ENCODE measurements at places on chromosomes 5 and 9. TPM values are rescaled to one million over a fixed set of nuclear protein-coding genes. Genes with fewer than 3 reads are reported as not detected.
A peak's percentile ranks its signal among the peaks of the same experiment; 100 is the strongest.

Gene AMBP
- total RNA-seq = not detected

Gene PHYKPL
- total RNA-seq = 71.9 TPM

Gene CBY3
- total RNA-seq = not detected

Gene MYMK
- not detected for total RNA-seq

Gene CCL21
- 136 TPM for total RNA-seq

Gene GRIN1
- 0.17 TPM for total RNA-seq

Gene TCF7
- 4.8 TPM for total RNA-seq

Gene CLTA
- 219 TPM for total RNA-seq

Gene FAM81B
- total RNA-seq = 0.90 TPM

Gene CNTNAP3
- total RNA-seq = 5.3 TPM

Gene ZFAND5
- total RNA-seq = 161 TPM

Gene BTNL8
- 1.8 TPM for total RNA-seq

DNA sequence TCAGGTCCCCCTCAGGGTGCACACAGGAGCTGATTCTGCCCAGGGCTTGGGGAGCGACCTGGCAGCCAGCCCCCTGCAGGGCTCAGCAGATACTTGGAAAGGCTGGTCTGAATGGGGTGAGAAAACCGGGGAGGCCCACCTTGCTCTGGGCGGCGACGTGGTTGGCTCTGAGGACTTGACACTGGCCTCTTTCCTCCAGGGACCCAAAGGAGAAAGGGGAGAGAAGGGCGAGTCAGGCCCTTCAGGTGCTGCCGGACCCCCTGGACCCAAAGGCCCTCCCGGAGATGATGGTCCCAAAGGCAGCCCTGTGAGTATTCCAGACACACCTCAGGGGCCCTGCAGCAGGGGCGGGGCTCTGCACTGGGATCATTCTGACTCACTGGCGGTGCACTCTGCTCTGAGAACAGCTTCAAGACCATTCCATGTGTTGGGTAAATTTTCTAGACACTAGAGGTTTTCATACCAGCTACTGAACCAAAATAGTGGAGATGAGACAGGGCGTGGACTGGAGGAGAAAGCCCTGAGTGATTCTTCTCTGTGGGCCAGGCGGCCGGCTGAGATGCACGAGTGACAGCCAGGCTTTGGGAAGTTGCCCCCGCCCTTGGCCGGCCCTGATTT lies 65.9 kb upstream of the FCN2 start:
- no peaks in the 10 kb centered on the region for H3K27me3 ChIP-seq
- H3K36me3 ChIP-seq = peaks cover 18% of the 10 kb centered on the region
- H3K27ac ChIP-seq = peak overlapping the region; percentile 39
- DNase-seq = no peak

- no peaks in the 10 kb centered on the region for H3K27me3 ChIP-seq
- H3K36me3 ChIP-seq = no peaks in the 10 kb centered on the region
- DNase-seq = peak; percentile 39
- peaks cover 57% of the 10 kb centered on the region for H3K4me1 ChIP-seq
- peak overlapping the region; percentile 99 for H3K4me3 ChIP-seq
Observed at GRCh38 chr5:179699616-179700237, 960 bp downstream of the CANX start.

- H3K27me3 ChIP-seq = no peaks in the 10 kb centered on the region
- H3K4me1 ChIP-seq = no peaks in the 10 kb centered on the region
- no peaks in the 10 kb centered on the region for H3K36me3 ChIP-seq
- no peak overlapping the region for H3K27ac ChIP-seq
- DNase-seq = no peak
Observed at GRCh38 chr5:130893006-130893405, 272.1 kb downstream of the HINT1 start.

GRCh38 chr5:134490255-134490924 lies 35.1 kb upstream of the JADE2 start:
- H3K27ac ChIP-seq = no peak overlapping the region
- no peaks in the 10 kb centered on the region for H3K36me3 ChIP-seq
- no peak for DNase-seq
- no peaks in the 10 kb centered on the region for H3K4me1 ChIP-seq
- H3K4me3 ChIP-seq = no peak overlapping the region

GRCh38 chr5:143536364-143536763 lies 132.9 kb upstream of the NR3C1 start:
- no peaks in the 10 kb centered on the region for H3K36me3 ChIP-seq
- no peaks in the 10 kb centered on the region for H3K4me1 ChIP-seq
- H3K27me3 ChIP-seq = no peaks in the 10 kb centered on the region

DNA sequence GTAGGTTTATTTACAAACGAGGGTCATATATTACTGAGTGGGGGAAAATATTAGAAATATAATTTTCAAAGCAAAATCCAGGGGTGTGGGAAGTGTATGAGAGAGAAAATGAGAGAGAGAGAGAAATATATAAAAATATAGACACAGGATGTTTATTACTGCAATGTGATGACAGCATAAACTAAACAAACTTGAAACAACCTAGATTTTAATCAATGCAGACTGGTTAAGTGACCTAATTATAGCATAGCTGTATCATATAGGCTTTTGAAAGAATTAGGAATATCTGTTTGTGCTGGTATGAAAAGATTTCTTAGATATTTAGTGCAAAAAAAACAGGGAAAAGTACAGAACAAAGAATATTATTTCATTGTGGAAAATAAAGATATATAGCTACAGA lies 280.5 kb downstream of the ACTL7B start:
- H3K27me3 ChIP-seq = no peaks in the 10 kb centered on the region
- H3K4me3 ChIP-seq = no peak overlapping the region
- DNase-seq = no peak
- no peaks in the 10 kb centered on the region for H3K4me1 ChIP-seq
- H3K36me3 ChIP-seq = no peaks in the 10 kb centered on the region

- H3K4me3 ChIP-seq = no peak overlapping the region
- peak overlapping the region; percentile 85 for H3K27ac ChIP-seq
- DNase-seq = no peak
- H3K27me3 ChIP-seq = no peaks in the 10 kb centered on the region
- H3K36me3 ChIP-seq = no peaks in the 10 kb centered on the region
- peaks cover 5% of the 10 kb centered on the region for H3K4me1 ChIP-seq
Observed at GRCh38 chr5:56155992-56156584, 77.0 kb downstream of the ANKRD55 start.

GRCh38 chr5:93845376-93845775 lies 104.0 kb upstream of the POU5F2 start:
- H3K4me1 ChIP-seq = no peaks in the 10 kb centered on the region
- no peaks in the 10 kb centered on the region for H3K27me3 ChIP-seq
- H3K4me3 ChIP-seq = no peak overlapping the region
- DNase-seq = no peak
- H3K36me3 ChIP-seq = no peaks in the 10 kb centered on the region

DNA sequence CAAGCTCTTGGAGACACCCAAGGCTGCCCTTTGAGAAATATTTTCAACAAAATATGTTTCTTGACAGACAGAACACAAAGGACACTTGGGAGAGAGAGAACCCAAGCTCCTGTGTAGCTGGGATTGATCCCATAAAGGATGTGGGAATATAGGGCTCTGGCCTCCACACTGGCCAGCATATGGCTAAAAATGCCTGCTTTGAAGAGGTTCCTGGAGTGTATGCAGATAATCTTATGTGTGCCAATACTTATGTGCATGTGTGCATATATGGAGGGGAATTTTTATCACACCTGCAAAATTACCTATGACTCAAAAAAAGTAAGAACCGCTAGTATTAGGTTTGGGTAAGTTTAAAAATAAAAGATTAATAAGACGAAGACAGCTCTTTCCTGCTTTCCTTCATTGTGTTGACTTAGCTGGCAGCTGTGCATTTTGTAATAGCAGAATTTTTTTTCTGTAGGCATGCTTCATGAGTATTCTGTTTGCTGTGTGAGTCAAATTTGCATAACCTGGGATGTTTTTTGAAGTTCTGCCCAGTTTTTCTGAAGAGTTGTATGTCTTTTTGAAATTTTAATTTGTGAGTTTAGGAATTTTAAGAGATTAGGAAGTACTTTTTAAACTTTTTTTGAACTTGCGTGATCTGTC lies 42.6 kb downstream of the HACD4 start:
- H3K27ac ChIP-seq = peak overlapping the region; percentile 87
- DNase-seq = no peak
- H3K36me3 ChIP-seq = peaks cover 14% of the 10 kb centered on the region
- H3K4me1 ChIP-seq = peaks cover 33% of the 10 kb centered on the region

DNA sequence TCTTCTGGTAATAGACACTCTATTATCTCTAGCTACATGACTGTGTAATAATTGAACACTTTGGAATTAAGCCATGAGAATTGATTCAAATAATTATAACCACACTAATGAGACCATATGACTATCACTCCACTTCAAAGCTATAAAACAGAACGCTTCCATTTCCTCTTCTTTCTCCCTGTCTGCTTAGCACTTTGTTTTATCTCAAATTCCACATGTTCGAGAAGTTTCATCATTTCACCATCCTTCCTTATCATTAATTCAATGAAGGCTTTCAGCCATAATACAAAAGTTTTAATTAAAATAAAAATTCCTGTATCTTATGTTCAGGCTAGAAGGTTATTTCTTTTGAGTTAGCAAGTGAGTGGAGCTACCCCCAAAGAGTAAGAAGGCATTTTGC lies 7.4 kb upstream of the DCTN4 start:
- H3K4me3 ChIP-seq = no peak overlapping the region
- peak overlapping the region; percentile 87 for H3K27ac ChIP-seq

- no peaks in the 10 kb centered on the region for H3K36me3 ChIP-seq
- DNase-seq = no peak
- H3K4me3 ChIP-seq = no peak overlapping the region
- peaks cover 7% of the 10 kb centered on the region for H3K4me1 ChIP-seq
Observed at GRCh38 chr5:112232667-112233066, 186.4 kb downstream of the EPB41L4A start.

- no peaks in the 10 kb centered on the region for H3K36me3 ChIP-seq
- H3K4me1 ChIP-seq = no peaks in the 10 kb centered on the region
- H3K4me3 ChIP-seq = no peak overlapping the region
- DNase-seq = no peak
Observed at GRCh38 chr5:145847499-145848497, 12.7 kb upstream of the PRELID2 start.

All from left lung (tissue), 14 donors.